Stimulated activated CD8-positive, alpha-beta memory T cell treated with anti-CD3 and anti-CD28 coated beads, Interleukin-4, amount 100 ng/mL, for 1 hour (primary cell): ENCODE measurements at places on chromosomes 11 and 22.

DNA sequence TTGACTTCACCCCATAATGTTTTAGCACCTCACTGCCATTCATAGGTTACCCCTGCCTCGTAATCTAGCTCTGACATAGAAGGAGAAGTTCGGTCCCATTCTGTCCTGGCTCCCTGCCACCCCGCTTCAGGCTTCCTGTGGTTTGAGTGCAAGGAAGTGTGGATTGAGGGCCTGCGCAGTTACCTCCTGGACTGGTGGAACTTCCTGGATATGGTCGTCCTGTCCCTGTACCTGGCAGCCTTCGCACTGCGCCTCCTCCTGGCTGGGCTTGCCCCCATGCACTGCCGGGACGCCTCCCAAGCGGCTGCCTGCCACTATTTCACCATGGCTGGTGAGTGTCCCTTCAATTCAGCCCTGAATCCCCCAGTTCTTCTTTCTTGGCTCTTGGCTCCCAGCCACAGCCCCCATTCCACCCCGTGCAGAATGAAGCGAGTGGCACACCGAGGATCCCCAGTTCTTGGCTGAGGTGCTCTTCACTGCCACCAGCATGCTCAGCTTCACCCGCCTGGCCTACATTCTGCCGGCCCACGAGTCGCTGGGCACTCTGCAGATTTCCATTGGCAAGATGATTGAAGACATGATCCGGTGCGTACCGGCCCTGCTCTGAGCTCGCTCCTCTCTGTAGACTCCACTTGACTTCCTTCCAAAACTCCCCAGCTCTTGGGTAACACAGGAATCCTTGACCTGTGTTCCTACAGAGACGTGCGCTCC, 15.4 kb downstream of the ART5 start:
- no peak for DNase-seq

GRCh38 chr11:47961383-47961782, 19.0 kb upstream of the PTPRJ start:
- DNase-seq = no peak

DNA sequence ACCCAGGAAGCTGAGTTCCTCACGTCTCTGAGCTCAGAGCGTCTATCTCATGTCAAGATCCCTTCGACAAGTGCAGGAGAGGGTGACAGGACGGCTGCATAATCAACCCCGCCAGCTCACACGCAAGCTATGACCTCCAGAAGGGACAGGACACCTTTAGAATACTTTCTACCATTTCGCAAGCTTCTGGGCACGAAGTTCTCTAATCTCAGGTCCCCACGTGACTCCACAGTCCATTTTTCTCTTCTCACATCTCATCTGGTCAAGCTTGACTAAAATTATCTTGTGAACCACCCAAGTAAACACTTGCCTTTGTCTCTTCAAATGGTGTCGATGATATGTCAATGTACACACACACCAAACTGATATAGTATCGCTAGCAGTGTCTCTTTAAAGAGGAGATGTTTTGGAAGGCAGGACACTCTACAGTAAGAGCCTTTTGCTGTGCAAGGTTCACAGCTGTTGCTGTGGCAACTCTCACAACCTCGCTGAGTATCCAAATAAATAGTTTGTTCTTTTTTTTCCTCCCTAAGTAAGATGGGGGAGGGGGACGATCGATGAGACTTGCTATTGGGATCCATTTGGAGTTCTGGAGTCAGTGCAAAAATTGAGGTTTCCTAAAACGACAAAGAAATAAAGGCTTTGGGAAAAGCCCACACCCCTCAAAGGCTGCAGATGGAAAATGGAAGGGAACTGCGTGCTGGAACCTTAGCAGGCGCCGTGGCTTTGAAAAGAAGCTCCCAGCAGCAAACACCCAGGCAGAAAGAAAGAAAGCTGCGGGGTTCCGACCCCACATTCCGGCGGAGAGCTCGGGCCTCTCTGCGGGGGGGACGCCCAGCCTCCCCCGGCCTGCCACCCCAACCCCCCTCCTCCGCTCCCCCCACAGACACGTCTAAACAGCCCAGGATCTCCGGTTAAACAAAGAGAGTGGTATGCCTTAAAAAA, 215.4 kb upstream of the UBASH3B start:
- DNase-seq = no peak

- no peak for DNase-seq
These were observed 287.9 kb downstream of the SWAP70 start for GRCh38 chr11:9951807-9952206.

DNA sequence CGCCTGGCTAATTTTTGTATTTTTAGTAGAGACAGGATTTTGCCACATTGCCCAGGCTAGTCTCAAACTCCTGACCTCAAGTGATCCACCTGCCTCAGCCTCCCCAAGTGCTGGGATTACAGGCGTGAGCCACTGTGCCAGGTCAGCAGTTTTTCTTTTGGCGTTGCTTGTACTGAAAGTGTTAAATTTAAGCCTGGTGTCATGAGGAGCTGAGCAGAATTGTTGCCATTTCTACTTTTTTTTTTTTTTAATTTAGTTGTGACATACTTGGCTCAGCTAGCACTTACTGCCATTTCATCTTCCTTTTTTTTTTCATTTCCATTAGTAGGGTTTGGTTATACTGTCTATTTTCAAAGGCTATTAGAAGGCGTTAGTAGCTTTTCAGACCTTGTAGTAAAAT, 10.7 kb downstream of the TAB1 start:
- DNase-seq = no peak

- DNase-seq = no peak
These were observed 2.0 kb downstream of the MYOD1 start for GRCh38 chr11:17721242-17721999.

DNA sequence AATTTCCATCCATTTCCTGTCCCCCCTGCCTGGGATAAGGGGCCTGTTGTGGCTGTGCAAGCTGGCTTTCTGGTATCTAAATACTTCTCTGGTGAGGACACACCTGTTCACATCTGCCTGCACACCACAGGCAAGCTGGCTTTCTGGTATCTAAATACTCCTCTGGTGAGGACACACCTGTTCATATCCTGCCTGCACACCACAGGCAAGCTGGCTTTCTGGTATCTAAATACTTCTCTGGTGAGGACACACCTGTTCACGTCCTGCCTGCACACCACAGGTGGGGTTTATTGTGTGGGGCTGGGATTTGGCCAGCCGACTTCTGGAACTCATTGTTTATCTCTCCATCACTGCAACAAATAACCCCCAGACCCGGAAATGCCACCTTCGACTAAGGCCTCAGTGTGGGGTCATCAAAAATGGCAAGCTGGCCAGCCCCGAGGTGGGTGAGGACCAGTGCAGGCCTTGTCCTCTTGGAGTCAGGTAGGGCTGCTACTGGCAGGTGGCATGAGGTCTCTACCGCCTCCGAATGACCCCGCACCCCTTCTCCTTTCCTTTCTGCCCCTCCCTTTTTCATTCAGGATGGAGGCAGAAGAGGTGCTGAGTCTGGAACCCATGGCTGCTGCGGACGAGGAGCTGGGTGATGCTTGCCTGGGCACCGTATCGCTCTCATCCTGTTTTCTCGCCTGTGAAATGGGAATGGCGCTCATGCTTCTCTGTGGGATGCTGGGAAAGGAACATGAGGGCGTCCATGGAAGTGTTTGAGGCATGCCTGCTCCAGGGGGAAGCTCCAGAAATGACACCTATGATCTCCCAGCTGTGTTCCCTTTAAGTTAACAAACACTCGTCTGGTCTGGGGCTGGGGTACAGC, 43.5 kb upstream of the MYEOV start:
- no peak for DNase-seq

GRCh38 chr11:113677685-113678084, 28.4 kb downstream of the TMPRSS5 start:
- DNase-seq = no peak

GRCh38 chr11:72425053-72425980, 9.0 kb downstream of the CLPB start:
- DNase-seq = no peak

DNA sequence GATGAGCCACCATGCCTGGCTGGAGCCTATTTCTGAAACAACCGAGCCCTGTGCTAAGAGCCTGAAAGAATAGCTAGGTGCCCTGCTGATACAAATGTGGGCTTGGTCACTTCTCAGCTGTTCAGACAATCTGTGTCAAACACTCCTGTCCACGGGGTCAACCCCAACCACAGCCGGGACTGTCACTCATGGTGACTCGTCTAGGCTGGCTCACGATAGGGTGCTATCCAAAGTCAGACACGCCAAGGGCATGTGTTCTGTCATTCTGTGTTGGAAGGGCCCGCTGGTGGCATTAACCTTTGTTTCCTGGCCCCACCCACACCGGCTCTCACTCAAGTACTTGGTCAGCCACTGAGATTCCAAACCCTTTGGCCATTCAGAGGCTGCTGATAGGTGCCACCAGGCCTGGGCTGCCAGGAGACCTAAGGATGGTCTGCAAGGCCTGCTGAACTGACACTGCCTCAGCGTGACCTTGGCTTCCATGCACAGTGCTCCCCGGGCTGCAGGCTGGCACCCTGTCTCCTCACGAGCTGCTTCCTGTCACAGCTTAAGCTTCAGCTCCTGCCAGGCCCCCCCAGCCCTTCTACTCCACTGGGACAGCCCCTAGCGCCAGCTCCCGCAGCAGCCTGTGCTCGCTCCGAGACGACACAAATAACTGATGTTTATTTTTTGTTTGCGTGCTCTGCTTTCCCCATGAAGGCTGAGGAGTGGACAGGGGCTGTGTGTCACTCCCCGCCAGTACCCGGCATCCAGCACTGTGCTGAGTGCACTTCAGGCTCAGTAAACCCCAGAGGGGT, 14.2 kb upstream of the CDC42BPG start:
- DNase-seq = no peak

- no peak for DNase-seq
These were observed 2.7 kb upstream of the SCUBE1 start for GRCh38 chr22:43345761-43346301.

DNA sequence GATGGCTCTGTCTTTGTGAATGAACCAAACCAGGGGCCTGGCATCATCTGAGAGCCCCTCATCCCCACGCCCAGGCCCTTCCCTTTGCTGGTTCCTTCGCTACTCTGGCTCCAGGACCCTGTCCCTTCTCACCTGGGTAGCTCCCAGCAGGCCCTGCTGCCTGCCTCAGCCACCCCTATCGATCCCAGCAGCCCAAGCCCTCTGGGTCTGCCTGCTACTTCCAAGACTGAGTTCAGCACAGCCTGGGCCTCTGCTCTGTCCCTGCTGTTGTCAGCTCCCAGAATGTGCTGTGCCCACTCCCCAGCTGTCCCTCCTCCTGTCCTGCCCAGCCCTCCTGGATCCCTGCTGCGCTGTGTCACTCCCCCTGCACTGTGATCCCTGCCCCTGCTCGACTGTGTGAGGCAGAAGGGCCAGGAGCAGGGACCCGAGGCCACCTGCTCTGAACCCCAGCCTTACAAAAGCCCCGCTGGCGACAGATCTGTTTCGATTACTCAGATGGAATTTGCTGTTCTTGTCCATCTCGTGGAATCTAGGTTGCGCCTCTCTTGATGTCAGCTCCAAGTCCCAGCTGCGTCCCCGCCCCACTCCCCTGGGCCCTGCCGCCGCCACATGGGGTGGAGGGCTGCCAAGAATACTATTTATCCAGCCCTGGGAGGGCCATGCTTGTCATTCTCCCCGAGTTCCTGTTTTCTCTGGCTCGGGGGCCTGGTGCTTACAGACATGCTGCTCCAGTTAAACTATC, 13.0 kb downstream of the MRPL21 start:
- no peak for DNase-seq

GRCh38 chr11:112524798-112525197, 264.1 kb upstream of the PLET1 start:
- no peak for DNase-seq

DNA sequence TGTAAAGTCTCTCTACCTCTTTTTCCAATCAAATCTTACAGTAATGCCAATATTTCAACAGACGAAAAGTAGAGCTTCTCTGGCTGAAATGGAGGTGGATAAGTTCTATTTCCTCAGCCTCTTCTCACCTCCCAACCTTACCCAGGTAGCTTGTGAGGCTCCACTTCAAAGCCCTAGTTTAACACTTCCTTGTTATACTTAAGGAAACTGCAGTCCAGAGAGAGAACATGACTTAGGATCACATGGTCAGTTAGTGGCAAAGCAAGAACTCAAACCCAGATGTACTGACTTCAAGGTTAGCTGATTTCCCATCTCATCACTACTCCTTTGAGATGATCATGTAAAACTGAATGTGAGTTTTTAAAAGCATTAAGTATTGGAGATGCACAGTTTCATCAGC, 32.5 kb downstream of the PAK1 start:
- DNase-seq = no peak

GRCh38 chr11:67357831-67358670, 4.7 kb upstream of the POLD4 start:
- DNase-seq = no peak

GRCh38 chr11:125777309-125777708, 1.3 kb downstream of the PATE2 start:
- DNase-seq = no peak

GRCh38 chr11:65649656-65650546, 12.0 kb downstream of the SIPA1 start:
- DNase-seq = no peak

- DNase-seq = no peak
These were observed 54.6 kb upstream of the ASPHD2 start for GRCh38 chr22:26374391-26375026.

DNA sequence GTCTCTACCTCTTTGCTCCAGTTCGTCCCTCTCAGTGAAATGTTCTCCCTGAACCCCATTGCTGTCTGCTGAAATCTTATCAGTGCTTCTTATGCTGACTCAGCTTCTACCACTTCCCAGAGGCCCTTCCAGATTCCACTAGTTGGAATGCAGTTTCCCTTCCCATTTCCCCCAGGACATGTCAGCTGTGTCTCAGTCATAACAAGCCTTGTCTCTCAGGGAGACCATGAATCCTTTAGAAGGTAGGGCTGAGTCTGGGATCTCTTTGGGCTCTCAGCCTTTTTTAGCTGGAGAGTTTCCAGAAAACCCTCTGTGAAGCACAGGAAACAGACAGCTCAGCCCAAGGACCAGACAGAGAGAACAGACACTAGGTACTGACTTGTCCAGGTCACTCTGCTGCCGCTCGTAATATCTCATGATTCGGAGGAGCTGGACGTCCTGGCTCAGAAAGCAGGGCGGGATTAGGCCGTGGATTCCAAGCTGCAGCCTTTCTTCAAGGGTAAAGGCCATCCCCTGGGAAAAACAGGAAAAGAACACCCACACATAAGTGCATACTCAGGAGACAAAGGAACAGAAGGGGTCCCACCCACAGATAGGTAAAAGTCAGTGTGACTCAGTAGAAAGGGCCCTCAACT, 113.0 kb downstream of the ME3 start:
- no peak for DNase-seq

GRCh38 chr11:22491555-22492225, 133.9 kb downstream of the FANCF start:
- DNase-seq = no peak

GRCh38 chr11:72069787-72070251, 10.5 kb downstream of the NUMA1 start:
- DNase-seq = no peak

GRCh38 chr11:59283825-59284772, 71.4 kb upstream of the MPEG1 start:
- peak; percentile 15 for DNase-seq

DNA sequence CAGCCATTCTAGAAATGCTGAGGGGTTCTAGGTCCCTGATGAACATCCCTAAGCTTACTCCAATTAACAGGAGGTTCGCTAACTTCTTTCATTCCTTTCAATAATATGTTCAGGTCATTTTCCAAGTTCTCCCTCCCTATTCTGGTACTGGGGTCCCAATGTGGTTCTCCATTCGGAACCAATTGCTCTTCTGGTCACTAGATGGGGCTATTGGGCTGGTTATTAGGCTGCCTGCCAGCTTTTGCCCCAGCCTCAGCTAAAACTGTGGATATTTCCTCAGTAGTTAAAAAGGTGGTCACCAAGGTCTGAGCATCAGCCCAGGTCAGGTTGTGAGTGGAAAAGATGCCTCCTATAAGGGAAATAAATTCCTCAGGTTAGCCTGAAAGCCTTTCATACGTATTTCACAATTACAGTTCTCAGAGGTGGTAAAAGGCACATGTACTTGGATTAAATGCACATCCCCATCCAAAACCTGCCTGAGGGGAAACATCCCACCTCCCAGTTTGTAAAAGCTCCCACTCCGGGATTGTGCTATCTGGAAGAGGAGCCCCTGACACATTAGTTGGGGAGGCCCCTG, 161.1 kb upstream of the CCDC179 start:
- no peak for DNase-seq
